Astrocyte of the hippocampus (primary cell): ENCODE measurements at places on chromosomes 1 and 21.

DNA sequence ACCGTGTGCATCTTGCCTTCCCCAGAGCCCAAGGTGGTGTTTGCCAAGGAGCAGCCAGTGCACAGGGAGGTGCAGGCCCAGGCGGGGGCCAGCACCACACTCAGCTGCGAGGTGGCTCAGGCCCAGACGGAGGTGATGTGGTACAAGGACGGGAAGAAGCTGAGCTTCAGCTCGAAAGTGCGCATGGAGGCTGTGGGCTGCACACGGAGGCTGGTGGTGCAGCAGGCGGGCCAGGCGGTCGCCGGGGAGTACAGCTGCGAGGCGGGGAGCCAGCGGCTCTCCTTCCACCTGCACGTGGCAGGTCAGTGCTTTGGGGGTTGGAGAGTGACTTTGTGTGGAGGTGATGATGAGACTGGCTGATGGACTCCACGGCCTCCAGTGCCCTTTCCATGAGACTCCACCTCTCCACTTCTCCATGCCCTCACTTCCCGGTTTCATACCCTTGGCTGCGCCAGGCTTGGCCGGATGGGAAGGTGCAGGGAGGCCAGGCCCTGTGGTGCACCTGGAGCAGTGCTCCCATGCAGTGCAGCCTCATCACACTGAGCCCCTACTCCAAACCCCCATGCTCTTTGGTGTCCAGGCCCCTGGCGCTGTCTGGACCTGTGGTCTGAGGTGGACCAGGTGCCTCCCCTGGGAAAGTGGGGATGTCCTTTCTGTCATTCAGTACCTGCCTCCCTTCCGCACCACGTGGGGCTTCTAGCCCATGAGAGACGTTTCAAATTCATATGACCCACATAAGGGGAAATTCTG, 49.0 kb downstream of the OBSCN start:
- DNase-seq = no peak

GRCh38 chr1:7930645-7931445, 9.8 kb downstream of the TNFRSF9 start:
- no peak for DNase-seq

DNA sequence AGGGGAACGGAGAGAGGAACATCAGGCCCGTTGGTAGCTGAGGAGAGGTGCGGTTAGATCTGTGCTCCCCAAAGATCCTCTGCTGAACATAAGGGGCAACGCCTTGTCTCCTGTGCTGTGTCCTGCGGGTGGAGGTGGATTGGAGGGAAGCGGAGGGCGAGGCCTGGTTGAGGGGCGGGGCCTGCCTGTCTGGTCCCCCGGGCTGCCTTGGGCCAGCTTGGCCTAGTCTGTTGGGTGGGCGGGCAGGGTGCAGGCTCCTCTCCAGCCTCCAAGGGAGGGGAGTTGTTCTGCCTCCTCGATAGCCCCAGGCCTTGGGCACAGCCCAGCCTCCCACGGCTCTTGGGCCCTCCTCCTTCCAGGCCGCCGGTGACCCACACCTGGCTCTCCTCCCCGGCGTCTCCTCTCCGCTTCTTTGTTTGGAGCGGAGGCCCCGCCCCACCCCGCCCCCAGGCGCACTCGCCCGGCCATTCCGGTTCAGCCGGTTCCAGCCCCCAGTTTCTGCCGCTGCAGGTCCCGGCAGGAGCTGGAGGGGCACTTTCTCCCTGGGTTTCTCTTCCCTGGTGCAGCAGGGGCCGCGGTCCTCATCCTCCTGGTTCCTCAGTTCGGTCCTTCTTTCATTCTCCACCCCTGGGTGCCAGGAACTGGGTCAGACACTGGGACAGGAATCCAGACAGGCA, 19.4 kb downstream of the PTPRF start:
- DNase-seq = no peak

DNA sequence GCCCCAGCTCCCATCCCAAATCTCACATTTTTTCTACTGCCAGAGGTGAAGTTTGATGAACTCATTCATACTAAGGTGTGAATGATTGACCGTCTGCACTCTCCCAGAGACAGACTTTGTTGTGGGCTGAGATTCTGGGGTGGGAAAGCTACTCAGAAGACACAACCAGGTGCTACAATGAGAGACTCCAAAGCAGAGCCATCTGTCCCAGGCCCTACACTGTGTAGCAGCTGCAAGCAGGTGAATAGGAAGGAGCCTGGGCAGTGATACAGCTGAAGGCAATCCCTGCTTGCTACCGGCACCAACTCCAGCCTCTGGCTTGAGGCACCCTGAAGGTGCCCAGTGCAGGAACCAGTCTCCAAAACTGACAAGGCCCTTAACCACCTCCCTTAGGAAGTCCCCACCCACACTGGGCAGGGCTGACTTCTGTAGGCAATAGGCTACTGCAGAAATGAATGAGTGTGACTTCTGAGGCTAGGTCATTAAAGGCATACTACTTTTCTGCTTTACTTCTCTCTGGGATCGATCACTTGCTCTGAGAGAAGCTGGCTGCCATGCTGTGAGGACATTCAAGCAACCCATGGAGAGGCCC, 79.7 kb upstream of the RUNX3 start:
- DNase-seq = no peak

DNA sequence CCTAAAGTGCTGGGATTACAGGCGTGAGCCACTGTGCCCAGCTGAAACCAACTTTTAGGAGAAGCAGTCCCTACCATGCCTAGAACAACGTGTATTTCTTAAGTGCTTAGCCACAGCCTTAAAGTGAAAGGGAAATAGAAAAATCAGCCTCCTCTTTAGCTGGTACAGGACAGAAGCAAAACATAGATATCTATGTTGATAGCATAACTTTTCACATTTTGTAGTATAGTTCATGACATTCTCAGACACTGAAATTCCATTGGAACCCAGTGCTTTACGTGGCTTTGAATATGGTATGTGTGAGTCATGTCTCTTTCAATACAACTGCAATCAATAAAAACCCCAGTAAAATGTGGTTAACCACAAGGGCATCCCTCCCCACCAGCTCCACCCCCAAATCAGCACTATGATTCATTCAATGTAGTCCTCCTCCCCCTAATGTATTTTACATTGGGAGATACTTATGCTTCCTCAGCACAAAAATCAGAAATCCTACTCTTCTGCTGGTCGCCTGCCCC, 32.1 kb downstream of the TGFB2 start:
- DNase-seq = peak; percentile 95

DNA sequence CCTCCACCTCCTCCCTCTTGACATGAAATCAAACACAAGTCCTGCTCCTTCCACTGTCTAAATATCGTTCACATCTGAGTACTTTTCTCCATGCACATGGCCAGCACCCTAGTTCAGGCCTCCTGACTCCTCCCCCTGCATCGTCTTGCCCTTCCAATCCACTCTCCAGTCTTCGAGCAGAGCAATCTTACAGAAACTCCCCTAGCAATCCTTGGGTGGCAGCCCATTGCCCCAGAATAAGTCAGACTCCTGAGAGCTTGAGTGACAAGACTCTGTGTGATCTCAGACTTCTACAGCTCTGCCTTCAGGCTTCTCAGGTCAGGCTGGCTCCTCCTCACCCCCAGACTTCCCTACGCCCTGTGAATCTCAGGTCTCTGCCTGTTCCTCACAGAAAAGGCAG, 5.5 kb downstream of the SH2D2A start:
- no peak for DNase-seq

DNA sequence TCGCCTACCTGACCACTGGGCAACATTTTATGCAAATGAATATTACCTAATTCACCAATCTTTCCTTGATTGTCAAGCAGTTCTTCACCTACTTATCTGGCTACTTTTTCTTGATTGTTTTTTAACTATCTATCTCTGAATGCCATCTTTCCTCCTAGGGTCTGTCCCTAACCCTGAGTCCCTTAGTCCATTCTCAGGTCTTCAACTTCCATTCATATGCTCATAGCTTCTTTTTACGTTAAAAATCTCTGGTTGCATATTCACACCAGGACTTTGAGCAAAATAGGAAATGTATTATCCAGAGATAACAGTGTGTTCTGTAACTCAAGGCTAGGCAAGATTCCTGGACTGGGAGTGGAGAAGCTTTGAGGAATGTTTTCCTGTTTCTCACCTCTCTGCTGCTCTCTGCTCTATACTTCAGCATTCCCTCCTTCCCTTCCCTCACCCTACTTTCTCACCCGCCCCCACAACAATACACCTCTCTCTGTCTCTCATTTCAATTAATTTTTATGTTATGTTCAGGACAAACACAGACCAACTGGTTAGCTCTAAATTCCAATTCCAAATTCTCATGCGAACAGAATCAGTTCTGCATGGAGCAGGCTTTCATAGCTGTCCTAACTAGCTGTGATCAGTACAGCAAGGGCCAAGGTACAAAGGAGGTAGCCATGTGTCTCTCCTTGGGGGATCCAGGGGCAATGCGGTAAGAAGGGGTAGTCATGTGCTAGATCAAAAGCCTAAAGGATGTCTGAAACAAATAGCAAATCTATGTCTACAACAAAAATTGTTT, 278.4 kb downstream of the USH2A start:
- no peak for DNase-seq

DNA sequence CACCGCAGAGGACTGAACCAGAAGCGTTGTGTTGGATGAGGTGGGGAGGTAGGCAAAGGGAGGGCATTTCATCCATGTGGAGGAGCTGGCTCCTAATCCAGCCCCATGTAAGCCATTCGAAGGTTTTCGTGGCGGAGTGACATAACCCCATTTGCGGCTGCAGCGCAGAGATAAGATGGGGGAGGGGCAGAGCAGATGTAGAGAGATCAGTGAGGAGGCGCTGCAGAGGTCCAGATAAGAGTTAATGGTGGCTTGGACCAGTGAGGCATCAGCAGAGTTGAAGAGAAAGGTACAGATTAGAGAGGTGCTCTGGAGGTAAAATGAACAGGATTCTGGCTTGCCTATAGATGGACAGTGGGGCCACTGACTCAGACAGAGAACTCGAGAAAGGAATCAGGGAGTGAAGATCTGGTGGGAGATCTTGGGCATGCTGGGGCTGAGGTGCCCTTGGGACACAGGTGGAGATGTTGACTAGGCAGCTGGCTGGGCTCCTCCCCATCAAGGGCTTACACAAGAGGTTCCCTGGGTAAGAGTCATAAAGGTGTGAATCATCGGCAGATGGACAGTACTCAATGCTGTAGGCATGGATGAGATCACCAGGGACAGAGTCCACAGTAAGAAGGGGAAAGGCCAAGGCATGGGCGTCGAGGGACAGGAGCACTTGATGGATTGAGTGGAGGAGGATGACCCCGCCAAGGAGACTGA, 7.8 kb upstream of the PTPRF start:
- peak; percentile 41 for DNase-seq

- DNase-seq = no peak
Measured at GRCh38 chr1:150487763-150488115, 520 bp downstream of the TARS2 start.

- peak; percentile 91 for DNase-seq
Measured at GRCh38 chr1:3306583-3307291, 147.7 kb upstream of the ARHGEF16 start.

DNA sequence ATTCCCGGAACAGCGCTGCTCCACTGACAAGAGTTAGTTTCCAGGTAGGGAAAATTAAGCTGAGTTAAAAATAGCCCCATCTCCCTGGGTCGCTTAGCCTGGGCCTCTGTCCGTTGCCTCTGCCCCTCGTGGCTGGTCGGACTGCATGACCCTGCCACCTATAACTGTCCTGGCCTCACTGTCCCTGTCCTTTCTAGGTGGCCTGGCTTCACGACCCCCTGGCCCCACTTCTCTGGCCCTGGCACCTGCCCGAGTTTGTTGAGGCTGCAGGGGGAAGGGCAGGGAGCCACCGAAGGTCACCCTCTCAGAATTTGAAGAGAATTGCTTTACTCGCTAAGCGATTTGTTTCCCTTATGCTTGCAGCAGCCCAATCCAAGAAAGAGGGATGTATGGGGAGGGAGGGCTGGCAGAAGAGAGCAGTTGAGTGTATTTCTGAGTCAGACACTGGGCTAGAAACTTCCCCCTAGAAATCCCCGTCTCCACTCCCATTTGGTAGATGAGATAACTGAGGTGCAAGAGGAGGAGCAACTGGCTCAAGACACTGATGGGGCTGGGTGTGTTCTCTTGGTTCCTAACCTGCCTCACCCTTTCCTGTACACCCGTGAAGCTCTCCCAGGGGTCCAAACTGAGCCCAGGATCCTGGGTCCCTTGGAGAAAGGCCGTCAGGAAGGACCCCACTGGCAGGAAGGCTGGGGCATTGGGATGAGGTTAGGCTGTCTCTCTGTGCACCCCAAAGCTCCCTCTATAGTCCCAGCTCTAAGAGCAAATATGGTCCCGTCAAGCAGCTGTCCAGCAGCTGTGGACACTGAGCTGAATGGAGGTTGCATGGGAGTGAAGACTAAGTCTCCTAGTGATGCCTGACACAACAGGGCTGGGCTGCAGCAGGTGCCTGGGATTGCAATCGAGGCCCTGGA, 2.9 kb upstream of the EDN2 start:
- DNase-seq = peak; percentile 62

- peak; percentile 23 for DNase-seq
Measured at GRCh38 chr1:79161077-79161476, 154.5 kb upstream of the ADGRL4 start.

GRCh38 chr21:33312121-33312520, 12.6 kb upstream of the IFNAR1 start:
- no peak for DNase-seq

DNA sequence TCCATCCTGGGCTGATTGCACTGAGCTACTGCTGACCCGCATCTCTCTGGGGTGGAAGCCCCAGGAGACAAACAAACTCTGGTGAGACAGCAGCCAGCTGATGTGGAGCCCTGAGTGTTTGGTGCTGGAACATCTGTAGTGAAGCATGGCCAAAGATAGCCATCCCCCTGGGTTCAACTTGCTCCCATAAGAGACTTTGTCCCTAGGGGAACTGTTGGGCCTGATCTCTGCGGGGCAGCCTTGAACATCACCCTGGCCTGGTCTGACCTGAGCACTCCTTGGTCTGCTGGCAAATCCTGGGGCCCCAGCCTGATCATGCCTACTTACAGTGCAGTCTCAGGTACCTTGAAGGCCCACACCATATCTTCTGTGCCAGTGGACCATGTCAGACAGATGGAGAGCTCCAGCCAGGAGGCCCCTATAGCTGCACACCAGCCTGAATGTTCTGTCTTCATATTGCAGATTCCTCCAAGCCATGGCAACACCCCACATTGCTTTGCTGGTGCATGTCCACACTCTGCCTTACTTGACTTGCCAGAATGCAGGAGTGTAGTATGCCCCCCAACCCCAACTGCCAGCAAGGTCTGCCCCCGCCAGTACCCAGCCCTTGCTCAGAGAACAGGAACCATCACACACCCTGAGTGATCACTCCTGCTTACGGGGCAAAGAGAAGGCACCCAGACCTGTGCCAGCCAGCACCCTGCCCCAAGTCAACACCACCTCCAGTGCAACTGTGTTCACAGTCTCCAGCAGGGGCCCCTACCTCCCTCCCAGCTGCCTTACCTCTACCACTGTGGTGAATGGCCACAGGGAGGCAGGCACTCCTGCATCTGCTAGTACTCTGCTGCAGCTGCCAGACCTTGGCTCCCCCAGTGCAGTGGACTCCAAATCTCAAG, 690.5 kb upstream of the NR5A2 start:
- no peak for DNase-seq

DNA sequence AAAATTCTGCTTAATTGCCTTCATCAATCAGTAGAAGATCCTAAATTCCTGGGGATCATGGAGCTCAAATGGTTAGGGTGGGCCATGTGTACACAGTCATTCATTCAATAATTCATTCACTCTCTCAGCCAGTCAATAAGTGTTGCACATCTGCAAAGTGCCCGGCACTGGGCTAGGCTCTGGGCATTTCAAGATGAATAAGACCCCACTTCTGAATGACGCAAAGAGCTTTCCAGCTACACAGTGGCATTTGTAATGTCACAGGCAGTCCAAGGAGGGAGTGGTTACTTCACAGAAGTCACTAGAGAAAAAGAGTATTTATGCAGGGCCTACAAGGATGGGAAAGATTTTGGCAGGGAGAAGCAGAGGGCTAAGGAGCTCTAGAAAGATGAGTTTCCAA, 93.2 kb downstream of the KCNJ15 start:
- no peak for DNase-seq
